ENCODE measurements at places on chromosomes 16 and 17. TPM values are rescaled to one million over a fixed set of nuclear protein-coding genes. Genes with fewer than 3 reads are reported as not detected.

AANAT gene
- not detected for total RNA-seq

NOTUM gene
- not detected for total RNA-seq

NR1D1 gene
- total RNA-seq: 5.9 TPM

HS3ST6 gene
- total RNA-seq: not detected

PRSS53 gene
- 4.9 TPM for total RNA-seq

ADAD2 gene
- total RNA-seq: not detected

SOX9 gene
- not detected for total RNA-seq

ATP5PD gene
- 242 TPM for total RNA-seq

CACNG3 gene
- not detected for total RNA-seq

CUEDC1 gene
- 0.25 TPM for total RNA-seq

USP22 gene
- 149 TPM for total RNA-seq

PYCARD gene
- total RNA-seq: 96.1 TPM

DOC2B gene
- not detected for total RNA-seq

UTP18 gene
- 44.4 TPM for total RNA-seq

RUNDC3A gene
- total RNA-seq: 0.28 TPM

CCDC47 gene
- total RNA-seq: 56.7 TPM

LGALS9B gene
- total RNA-seq: not detected

CES5A gene
- total RNA-seq: not detected

SCNN1B gene
- total RNA-seq: not detected

CEP20 gene
- total RNA-seq: 49.7 TPM

HBM gene
- not detected for total RNA-seq

HAS3 gene
- total RNA-seq: 0.38 TPM

TPSG1 gene
- total RNA-seq: not detected

KRTAP4-3 gene
- not detected for total RNA-seq

XAF1 gene
- 408 TPM for total RNA-seq

TNFRSF12A gene
- 6.1 TPM for total RNA-seq

MYL11 gene
- total RNA-seq: 1.2 TPM

LRRC46 gene
- 0.53 TPM for total RNA-seq

OXLD1 gene
- 59.3 TPM for total RNA-seq

ZG16 gene
- not detected for total RNA-seq

SMIM22 gene
- total RNA-seq: not detected

PRSS22 gene
- not detected for total RNA-seq

GINS2 gene
- total RNA-seq: 38.3 TPM

GNG13 gene
- total RNA-seq: not detected

CCDC200 gene
- 0.53 TPM for total RNA-seq

OTOA gene
- 0.15 TPM for total RNA-seq

CDH5 gene
- total RNA-seq: not detected

BCO1 gene
- not detected for total RNA-seq

TBC1D3I gene
- total RNA-seq: 0.76 TPM
